ENCODE measurements at places on chromosomes 2 and 18. TPM values are rescaled to one million over a fixed set of nuclear protein-coding genes. Genes with fewer than 3 reads are reported as not detected.

DNA sequence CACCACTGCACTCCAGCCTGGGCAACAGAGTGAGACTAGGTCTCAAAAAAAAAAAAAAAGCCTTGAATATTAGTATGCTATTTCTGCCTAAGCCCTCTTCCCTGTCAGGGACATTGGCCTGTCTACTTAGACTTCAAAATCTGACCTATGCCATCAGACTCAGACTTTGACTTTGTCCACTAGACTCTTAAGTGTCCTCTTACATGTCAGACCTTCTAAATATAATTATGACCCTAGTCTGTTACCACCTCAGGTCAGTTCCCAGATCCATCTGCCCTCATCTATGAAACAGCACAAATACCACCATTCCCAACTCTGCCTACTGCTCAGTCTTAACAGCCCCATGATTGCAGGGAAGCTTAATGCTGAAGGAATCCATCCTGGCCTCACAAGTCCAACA lies 244.6 kb downstream of the ZEB2 start:
- no peak for DNase-seq

GRCh38 chr2:192307530-192307929 lies 112.8 kb upstream of the TMEFF2 start:
- no peak for DNase-seq

- no peak for DNase-seq
These were observed 208.6 kb downstream of the C1D start for GRCh38 chr2:67854103-67854743.

ACVR1C gene
- total RNA-seq, result 1.1 TPM

GRCh38 chr2:240432430-240432819 lies 3.0 kb upstream of the GPC1 start:
- peak; percentile 17 for DNase-seq

GRCh38 chr2:55555977-55556376 lies 36.5 kb downstream of the CFAP36 start:
- no peak for DNase-seq

DNA sequence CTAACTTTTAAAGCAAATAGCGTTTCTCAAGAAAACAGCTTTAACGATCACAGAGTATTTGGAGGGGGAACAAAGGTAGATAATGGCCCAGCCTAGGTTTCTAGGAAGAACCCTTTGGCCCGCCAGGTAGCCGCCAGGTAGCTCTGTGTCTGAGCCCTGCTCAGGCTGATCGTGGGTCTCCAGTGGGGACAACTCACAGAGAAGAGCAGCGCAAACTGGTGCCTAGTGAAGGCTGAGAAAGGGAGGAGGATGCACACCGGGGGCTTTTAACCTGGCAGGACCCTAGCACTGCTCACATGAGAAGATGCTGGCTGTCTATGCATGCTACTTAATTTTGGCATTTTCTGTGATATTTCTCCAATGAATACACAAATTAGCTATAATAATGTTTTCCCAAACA lies 5.8 kb downstream of the NGEF start:
- DNase-seq, result peak; percentile 16

LIMS3 gene
- total RNA-seq, result 16.6 TPM

DNA sequence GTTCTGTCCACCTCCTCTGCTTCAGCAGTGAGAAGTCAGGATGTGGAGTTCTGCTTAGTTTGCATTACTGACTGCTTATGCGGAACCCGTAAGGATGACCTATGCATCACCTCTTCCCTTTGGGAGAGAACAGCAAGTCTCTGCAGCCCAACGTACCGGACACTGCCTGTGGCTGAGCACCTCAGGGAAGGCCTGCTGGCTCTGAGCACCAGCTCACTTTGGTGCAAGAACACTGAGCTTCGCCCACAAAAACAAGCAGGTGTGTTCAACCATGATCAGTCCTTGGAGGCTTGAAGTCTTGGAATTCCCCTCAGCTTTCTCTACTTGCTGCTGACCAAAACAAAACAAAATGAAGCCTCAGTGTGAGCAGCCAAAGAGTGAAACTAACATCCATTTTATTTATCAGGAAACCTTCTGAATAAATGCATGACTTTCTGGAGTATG lies 52.7 kb upstream of the NCK2 start:
- DNase-seq, result no peak

FBXO48 gene
- total RNA-seq, result 1.0 TPM

DNA sequence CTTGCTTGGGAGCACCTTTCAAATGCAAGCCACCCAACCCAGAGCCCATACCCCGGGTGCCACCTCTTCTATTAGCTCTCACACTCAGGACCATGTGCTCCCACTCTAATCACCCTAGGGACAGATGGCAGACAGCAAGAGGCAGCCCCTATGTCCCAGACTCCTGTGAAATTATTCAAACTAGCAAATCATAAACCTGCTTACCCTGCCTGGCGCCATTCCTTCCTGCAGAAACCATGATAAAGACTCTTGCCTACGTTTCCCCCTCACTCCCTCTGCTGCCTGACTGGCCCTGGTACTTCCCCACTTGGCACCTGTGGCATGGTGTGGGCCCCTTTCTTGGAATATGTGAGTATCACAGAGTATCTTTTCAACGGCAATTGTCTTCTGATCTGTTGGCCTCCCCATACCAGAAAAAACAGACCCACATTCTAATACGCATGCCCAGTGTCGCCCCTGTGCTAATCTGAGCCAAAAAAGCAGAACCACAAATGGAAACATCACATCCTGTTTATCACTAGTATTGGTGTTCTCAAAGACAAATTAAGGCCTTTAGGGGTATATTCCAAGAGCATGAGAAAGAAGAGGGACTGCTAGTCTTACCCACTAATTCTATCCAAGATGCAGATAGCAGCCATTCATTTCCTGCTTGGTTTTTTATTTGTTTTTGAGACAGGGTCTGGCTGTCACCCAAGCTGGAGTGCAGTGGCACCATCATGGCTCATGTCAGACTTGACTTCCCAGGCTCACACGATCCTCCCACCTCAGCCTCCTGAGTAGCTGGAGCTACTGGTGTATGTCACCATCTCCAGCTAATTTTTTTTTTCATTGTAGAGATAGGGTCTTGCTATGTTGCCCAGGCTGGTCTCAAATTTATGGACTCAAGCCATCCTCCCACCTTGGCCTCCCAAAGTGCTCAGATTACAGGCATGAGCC lies 44.1 kb upstream of the TTC39C start:
- no peak for DNase-seq

GRCh38 chr2:230922951-230923717 lies 1.9 kb downstream of the GPR55 start:
- DNase-seq, result no peak
